ENCODE measurements at places on chromosomes 2 and 18. TPM values are rescaled to one million over a fixed set of nuclear protein-coding genes. Genes with fewer than 3 reads are reported as not detected.

The DSC3 gene
- total RNA-seq: 0.14 TPM

DNA sequence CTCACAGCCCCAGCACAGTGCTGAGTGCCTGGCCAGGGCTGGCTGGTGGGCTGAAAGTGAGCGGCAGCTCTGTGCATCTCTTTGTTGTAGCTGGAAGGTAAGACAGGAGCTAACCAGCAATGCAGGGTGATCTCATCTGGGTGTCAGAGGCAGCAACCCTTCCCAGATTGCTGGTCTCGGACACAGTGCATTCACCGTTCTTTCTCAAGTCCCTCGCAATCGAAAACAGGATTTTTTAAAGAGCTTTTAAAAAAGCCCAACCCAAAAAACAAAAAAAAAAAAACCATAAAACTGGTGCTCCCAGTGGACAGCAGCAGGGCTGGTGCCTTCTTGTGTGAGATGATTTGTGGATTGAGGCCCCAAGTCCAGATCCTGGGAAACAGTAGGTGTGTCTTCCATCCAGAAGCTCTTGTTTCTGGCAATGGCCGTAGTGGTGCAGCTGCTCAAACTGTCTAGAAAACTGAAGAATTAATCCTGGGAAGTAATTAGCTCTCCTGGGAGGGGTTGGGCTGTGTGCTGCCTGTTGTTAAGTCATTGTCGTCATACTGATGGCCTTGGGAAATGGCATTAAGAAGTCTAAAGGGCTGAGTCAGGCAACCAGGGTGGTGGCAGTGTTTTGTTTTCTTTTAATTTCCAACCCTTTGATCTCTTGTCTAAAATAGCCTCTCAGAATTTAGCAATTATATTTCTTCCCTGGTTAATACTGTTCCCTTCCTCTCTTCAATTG is 156.7 kb downstream of the KLHL29 start:
- no peak for DNase-seq

DNA sequence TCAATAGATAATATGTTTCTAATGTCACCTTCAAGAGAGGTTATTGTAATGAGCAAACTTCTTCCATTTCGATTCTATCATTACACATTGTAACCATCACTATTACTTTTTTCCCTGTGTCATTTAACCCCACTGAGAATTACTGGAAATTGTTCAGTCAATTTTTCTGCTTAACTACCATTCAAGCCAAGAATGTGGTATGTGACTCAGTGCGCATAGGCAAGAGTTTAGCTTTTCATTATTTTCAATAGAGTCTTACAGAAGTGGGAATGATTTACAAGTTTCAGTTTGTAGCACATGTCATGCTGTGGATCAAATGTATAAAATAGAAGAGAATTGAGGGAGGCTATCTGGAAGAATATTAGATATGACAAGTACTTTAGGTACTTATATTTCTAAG is 34.3 kb upstream of the PIEZO2 start:
- no peak for DNase-seq

The TSN gene
- 60.1 TPM for total RNA-seq

- DNase-seq: no peak
Observed at GRCh38 chr2:21687589-21687988, 563.8 kb downstream of the TDRD15 start.

DNA sequence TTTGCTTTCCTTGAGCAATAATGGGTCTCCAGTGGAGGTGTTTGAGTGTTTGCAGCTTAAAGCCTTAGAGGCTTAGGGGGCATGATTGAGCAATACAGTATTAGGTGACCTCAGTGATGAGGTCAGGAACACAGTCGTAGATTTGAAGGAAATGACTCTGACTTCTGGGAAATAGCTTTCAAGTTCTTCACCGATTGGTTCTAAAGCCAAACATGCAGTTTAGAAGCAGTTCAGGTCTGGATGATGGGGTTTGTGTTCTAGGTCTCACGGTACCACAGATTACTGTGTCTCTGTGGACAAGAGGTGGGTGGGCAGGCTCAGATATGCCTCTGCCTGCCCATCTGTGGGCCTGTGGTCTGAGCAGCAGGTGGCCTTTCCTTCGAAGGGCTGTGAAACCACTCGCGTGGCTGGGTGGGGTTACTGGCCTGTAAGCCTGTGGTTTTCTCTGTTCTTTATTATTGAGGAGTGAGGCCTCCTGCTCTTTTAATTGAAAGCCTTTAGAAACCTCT is 7.8 kb downstream of the MTHFD2 start:
- DNase-seq: peak; percentile 37

- no peak for DNase-seq
Observed at GRCh38 chr2:199219551-199219950, 238.2 kb downstream of the SATB2 start.

DNA sequence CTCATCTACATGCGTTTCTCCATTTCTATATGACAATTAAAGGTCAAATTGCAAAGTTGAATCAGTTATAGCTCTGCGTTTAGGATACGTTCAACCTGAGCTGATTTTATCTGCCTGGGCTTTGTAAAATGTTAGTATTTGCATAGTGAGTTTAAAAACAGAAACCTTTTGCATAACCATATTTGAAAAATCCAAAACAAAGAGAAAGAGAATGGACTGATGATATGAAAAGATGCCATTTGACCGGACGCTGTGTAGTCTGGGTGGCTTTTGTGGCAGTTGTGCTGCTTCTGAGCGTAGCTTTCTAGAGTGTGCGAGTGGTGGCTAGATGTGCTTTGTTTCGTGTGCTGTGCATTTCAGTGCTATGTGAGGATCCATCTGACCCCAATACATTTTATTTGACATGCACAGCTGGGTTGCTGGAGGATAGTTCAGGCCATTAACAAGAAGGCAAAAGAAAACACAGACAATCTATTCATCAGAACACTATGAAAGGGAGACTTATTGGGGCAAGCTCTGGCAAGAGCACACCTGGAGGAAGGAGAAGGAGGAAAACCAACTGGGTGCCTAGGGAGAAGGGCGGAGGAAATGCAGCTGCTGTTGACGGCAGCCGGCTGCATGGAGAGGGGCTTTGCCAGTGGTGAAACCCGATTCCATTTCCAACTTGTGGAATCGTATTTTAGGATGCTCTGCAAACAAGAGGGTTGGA is 126.8 kb downstream of the ACOXL start:
- no peak for DNase-seq

The C1GALT1C1L gene
- 1.1 TPM for total RNA-seq

The RUFY4 gene
- not detected for total RNA-seq

- DNase-seq: no peak
Observed at GRCh38 chr2:206040525-206040924, 45.4 kb downstream of the INO80D start.

The CXXC1 gene
- 35.8 TPM for total RNA-seq

DNA sequence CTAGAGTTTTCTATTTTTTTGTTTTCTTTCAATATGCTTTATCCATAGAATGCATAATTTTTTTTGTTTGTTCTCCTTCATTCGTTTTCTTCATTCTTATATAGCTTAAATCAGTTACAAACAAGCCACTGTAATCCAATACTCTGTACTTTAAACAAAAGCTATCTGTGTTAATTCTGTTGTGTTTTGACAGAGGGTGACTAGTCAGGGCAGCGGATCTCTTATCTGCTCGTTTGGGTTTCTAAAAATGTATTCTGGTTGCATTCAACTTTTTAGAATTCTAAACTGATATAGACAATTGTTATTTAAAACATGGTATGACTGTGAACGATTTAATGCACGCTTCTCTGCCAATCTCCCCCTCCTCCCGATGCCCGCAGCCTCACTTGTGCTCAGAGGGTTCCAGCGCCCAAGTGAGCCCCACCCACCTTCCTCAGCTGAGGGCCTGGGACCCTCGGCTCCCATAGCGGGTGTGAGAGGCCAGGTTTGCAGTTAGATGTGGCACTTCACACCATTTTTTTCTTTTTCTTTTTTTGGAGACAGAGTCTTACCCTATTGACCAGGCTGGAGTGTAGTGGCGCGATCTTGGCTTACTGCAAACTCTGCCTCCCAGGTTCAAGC is 44.1 kb downstream of the NCK2 start:
- no peak for DNase-seq

- DNase-seq: no peak
Observed at GRCh38 chr2:148493822-148494563, 150.6 kb upstream of the EPC2 start.

DNA sequence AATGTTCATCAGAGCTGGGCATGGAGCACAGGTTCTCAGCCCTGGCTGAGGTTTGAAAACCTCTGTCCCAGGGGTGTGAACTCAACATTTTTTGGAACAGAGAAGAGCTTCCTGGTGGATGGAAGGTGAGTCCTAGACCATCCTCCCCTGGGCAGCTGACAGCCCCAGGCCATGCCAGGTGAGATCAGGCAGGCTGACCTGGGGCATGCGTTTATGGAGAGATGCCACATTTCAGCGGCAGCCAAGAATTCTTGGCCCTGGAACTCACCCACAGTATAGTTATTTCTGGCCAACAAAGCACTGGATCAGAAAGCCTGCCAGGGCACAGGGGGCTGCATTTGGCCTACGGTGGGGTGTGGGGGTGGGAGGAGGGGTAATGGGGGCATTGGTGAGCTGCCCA is 83.8 kb downstream of the EDAR start:
- no peak for DNase-seq

The GAREM1 gene
- 2.0 TPM for total RNA-seq

DNA sequence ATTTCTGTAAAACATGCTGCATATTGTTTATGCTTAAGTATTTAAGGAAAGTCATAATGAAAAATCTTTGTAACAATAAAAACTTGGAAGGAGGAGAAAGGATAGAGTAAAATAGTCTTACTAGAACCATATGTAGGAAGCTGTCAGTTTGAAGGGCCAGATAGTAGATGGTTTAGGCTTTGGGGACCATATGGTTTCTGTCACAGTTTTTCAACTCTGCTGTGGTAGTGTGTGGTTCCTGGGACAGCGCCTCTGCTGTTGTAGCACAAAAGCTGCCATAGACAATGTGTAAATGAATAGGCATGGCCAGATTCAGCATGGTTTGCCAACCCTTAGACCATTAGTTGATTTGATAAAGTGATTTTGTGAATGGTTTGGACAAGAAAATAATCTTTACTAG is 75.5 kb downstream of the SLC39A10 start:
- no peak for DNase-seq

The CDH2 gene
- total RNA-seq: 78.2 TPM

DNA sequence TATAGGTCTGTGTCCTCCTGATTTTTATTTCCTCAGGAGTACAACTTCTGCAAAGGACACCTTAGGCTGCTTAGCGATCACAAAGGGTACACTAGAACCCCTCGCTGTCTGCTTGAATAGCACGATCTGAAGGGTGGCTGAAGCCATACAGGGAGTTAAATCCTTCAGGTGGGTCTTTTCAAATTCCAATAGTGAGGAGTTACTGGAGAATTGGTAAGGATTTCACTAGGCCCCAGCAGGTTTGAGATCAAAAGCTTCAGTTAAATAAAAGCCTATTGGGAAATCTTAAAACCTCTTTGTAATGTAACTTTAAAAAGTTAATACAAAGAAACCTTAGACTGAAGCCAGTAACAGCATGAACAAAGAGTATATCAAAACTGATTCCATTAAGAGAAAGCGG is 613.1 kb downstream of the ZEB2 start:
- DNase-seq: no peak

The TIA1 gene
- 58.0 TPM for total RNA-seq

The NPC1 gene
- 69.5 TPM for total RNA-seq

The CNGA3 gene
- not detected for total RNA-seq

DNA sequence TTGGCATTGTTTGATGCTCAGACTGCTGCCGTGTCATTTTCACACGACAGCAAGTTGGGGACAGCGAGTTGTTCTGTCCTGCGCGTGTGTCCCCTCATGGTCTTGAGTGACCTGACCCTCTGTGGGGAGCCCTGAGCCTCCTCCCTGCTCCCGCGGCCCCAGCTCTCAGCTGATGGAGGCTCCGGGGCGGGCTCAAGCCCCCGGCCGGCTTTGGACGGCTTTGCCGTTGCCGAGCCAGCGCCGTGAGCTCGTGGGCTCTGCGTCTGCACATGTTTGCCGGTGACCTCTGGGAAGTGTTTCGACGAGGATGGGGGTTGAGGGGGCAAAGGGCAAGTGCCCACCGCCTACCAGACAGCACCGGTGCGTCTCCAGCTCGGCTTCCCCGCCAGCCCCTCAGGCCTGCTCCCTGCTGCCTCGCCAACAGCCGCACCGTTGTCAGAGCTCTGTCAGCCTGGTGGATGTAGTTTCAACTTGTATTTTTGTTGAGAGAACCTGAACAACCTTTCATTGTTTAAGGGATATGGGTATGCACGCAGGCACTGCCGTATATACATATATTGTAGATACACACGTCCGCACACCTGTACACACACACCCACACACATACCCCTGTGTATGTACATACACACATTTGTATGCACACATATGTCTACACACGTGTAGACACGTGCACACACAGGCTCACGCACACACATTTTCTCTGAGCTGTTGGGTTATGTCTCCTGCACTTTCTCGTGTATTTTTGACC is 13.7 kb downstream of the PDCD1 start:
- DNase-seq: no peak

The C2orf15 gene
- 2.4 TPM for total RNA-seq

GRCh38 chr2:57728691-57729090 is 317.9 kb upstream of the VRK2 start:
- DNase-seq: no peak

DNA sequence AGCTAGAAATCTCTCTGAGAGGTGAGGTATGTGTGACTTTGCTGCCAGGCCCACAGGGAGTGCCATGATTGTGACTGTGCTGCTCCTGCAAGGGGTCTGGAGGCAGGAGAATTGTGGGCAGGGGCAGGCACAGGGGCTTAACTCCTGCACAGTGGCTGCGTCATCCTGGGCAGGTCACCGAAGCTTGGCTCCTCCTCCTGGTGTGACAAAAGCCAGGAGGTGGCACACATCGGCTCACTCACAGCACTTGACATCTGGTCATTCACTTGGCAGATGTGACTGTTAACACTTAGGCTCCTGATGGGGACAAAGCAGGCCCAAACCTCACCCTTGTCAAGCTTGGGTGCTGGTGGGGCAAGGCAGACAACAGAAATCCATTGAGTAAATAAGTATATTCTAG is 36.4 kb upstream of the GLI2 start:
- no peak for DNase-seq

The SPP2 gene
- total RNA-seq: not detected

DNA sequence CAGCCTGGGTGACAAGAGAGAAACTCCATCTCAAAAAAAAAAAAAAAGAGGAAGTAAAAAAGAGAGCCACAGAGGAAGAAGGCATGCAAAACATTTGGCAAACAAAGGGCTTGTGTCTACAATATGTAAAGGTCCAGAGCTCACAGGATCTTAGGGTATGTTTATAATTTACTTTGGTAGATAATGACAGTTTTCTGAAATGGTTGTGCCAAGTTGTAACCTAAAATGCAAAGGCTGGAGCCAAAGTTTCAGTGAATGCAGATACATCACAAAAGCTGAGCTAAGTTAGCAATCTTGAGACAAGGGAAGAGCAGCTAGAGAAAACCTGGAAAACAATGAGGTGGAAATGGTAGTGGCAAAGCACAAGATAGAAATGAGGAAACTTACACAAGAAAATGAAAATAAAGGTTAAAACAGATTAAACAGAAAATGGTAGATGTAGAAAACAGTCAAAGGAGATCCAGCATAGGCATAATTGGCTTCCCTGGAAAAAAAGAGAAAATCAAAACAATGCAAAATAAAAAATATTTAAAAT is 77.5 kb upstream of the HK2 start:
- no peak for DNase-seq
